ENCODE measurements at places on chromosomes 16 and 17. TPM values are rescaled to one million over a fixed set of nuclear protein-coding genes. Genes with fewer than 3 reads are reported as not detected.

DNA sequence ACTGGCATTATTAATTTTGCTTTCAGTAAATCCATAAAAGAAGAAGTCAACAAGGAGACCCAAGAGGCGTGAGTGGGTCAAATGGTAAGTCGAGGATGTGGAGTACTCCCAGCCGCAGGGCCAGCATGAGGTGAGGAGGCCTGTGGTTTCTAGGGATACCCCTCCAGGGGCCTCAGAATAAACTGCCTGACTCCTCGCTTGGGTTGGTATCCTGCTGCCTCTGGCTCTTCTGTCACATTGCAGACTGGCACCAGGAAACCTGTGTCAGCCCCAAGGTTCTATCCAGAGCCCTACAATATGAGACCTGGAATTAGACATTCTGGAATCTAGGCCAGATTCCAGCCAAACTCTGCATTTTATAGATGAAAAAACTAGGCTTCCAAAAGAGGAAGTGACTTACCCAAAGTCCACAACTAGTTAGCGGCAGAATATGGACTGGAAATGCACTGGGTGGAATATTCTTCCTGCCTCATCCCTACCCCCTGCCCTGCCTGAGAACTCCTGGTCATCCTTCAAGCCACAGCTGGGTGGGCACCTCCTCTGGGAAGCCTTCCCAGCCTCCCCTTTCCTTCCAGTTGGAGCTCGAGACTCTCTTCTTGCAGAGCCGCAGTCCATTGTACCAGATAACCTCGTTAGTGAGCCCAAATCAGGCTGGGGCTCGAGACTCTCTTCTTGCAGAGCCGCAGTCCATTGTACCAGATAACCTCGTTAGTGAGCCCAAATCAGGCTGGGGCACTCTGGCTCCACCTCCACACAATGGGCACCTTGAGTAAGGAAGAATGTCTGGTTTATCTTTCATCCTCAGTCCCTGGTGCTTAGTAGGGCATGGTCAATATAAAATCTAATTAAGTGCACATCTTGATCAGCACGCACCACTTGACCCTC lies 22.6 kb downstream of the C17orf67 start:
- no peak for DNase-seq

DNA sequence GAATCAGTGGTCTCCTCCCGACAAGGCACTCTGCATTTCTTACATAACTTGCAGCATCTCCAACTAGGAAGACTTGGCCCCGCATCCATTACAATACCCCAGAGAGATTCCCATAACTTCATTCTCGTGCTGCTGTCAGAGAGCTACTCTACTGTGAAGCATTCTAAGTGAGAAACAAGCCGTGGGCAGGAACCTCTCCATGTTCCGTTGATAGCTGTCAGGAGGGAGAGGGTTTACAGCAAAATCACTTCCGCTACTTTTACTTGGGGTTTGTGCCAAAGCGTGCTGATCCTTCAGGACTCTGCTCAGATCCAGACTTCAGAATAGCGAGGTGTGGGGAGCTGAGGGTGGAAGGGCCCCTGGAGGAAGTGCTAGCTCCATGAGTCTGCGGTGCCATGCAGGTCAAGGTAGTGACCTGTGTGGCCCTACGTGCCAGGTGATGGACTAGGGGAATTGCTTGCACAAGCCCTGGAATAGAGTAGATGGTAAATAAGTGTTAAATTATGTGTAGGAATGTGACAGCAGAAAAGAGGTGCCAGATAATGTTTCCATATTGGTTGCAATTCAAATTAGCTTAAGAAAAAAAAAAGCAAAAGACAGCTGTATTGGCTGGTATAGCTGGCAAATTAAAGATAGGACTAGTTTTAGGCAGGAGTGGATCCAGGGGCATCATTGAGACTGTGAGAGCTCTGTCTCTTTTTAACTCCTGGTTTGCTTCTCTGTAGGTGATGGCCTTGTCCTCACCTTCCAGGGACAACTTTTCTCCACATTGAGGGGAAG lies 358.5 kb upstream of the ERCC4 start:
- DNase-seq, result no peak

The MAP1LC3B gene
- total RNA-seq, result 39.6 TPM

DNA sequence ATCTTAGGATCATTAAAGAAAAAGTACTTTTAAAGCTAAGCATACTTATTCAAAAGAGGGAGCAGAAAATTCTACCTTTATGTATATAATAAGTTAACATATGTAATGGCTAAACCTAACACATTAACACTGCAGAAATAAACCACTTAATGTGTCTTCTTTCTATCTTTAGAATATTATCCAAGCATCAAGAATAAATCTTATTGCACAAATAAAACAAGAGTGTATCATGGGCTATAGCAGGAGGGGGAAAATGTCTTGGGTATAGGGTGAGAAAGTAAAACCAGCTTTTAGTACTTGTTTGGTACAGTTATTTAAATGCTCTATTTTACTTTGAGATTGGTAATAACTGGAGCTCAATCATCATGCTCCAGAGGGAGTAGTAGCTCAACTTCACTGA lies 10.9 kb downstream of the PRKCA start:
- DNase-seq, result no peak

DNA sequence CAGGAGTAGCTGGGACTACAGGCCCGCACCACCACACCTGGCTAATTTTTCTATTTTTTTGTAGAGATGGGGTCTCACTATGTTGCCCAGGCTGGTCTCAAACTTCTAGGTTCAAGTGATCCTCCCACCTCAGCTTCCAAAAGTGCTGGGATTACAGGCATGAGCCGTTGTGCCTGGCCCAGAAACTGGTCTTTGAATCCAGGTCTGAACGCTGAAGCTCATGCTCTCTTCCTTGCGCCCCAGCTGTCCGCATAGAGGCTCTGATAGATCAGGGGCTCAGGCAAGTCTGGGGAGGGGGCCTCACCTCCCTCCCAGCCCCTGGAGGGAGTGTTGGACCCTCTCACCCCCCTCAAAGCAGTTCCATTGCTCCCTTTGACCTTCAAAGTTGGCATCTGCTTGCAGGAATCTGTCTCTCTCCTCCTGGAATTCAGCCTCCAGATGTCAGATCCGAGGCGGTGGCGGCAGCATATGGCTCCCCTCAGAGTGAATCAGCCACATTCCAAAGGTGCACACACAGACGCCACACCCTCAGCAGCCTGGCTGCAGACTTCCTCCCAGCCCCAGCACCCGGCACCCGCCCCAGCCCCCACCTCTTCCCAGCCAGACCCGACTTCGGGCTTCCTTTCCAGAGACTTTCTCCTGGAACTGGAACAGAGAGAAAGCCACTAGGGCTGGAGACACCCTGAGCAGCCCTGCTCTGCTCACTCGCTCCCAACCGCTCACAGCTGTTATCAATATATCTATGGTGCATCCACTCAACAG lies 16.9 kb upstream of the GLIS2 start:
- DNase-seq, result peak; percentile 85

- no peak for DNase-seq
Measured at GRCh38 chr17:75854101-75854748, 910 bp downstream of the WBP2 start.

GRCh38 chr17:77087650-77088454 lies 52.9 kb upstream of the SEC14L1 start:
- DNase-seq, result no peak

The MLKL gene
- total RNA-seq, result not detected

DNA sequence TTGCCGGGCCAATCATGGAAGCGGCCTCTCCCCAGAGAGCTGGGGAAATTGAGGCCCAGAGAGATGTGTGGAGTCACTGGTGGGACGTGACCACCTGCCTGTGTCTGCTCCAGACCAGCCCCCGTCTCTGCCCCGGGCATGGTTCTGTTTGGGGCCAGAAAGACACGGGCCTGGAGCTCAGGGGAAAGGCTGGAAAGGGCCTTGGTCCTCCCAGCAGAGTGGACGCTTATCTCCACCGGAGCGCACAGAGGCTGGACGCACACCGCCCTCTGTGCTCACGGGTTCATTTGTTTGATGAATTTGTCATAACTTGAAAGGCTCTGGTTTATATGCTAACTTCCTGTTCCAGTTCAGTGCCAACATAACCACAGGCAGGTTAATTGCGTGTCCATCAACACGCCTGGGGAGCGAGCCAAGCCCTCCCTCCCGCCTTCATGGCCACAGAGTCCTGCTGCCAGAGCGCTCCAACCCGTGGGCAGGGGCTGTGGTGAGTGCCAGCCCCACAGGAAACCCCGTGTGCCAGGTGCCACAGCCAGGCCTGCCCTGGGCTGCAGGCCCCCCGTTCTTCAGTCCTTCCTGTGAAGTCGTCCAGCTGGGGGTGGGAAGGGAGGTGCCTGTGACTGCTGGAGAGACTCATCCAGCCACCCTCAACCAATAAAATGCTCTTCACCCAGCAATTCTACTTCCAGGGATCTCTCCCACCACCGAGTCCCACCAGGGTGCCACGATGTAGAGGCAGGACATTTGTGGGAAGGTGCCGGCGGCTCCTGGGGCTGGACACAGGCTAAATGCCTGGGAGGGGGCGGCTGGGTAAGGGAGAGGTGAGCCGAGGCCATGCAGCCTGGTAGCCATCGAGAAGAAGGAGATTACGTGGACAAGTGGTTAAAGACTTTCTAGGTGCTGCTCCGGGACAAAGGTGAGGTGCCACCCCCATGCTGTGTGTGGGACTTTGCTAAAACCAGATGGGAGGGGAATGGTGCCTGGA lies 29.4 kb upstream of the BAHCC1 start:
- DNase-seq, result no peak

The IL34 gene
- 1.4 TPM for total RNA-seq

Data from mesothelial cell of epicardium (in vitro differentiated cells).